ENCODE measurements at places on chromosomes 3 and 15.

DNA sequence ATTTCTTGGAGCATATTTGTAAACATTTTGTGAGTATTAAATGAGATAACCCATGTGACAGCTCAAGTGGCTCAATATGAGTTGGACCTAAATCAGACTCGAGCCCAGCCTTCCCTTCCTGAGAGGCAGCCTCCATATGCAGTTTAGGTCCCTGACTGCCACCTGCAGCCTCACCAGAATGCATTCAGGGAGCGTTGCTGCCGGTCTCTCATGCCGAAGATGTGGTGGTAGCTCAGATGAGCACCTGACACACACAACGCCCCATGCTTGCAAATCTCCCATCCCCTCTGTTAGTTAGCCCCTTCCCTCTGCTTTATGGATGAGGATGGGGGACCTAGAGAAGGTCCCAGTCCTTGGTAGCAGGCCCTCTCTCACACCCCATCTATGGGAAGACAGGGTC lies 9.2 kb downstream of the ST6GAL1 start:
- DNase-seq, result no peak

DNA sequence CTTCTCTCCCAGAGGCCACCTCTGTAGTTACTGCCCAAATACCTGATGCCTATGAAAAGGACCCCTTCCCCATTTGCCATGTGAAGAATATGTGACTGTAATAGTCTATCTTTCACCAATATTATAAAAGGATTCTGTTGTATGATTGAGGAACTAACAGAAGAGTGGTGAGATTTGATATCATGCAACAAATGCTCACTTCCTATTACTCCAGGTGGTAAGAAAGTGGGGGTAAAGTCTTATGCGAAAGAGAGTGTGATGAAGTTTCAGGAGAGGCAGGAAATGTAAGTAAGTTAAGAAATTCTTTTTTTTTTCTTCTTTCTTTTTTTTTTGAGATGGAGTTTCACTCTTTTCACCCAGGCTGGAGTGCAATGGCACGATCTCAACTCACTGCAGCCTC lies 24.4 kb upstream of the RAP2B start:
- DNase-seq, result no peak

- no peak for DNase-seq
Observed at GRCh38 chr15:58918239-58918638, 15.2 kb downstream of the SLTM start.

DNA sequence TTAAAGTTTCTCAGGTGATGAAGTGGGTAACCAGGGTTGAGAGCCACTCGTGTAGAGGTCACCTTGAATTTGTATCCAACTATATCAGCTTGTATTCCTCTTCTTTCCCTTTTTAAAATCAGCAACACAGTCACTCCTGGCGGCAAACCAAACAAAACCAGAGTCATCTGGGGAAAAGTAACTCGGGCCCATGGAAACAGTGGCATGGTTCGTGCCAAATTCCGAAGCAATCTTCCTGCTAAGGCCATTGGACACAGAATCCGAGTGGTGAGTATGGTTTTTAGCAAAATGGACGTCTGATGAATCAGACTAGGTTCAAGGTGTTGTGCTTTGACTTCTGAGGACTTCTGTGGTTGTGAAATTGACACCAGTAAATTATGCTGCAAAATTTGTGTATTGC lies 3.9 kb downstream of the RPL35A start:
- DNase-seq, result no peak

DNA sequence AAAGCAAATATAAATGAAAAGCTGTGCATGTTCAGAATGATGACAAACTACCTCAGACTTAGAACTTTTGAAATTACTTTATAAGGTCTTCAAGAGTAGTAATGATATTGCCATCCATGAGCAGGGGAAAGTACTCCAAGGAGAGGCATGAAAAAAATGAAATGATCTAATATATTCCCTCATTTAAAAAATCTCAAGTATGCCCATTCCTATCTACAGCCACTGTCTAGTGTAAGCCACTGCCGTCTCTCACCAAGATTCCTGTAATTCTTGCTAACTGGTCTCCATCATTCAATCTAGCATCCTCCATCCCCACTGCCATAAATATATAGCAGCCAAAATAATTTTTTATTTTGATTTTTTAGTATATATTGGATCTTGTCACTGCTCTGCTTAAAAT lies 258.8 kb downstream of the PLOD2 start:
- no peak for DNase-seq

GRCh38 chr3:65851827-65852226 lies 186.9 kb downstream of the MAGI1 start:
- DNase-seq, result peak; percentile 60

DNA sequence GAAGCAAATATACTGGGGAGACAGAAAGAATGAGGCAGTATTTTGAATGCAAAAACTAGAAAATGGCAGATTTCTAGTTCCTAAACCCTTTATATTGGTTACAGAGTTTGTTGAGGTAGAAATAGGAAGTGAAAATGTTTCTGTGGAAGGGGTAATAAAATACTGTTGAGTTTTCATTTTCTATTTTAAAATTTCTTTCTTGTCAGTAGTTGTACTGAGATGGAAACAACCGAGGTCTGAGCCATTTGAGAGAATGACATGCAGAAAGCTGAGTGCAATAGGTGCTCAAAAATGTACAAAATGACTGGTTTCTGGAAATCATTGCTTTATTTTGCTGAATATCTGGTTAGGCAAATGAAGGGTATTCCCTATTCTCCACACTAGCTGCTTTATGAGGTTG lies 361.4 kb downstream of the CHL1 start:
- no peak for DNase-seq

GRCh38 chr15:27486051-27486450 lies 515.1 kb downstream of the GABRG3 start:
- DNase-seq, result no peak

DNA sequence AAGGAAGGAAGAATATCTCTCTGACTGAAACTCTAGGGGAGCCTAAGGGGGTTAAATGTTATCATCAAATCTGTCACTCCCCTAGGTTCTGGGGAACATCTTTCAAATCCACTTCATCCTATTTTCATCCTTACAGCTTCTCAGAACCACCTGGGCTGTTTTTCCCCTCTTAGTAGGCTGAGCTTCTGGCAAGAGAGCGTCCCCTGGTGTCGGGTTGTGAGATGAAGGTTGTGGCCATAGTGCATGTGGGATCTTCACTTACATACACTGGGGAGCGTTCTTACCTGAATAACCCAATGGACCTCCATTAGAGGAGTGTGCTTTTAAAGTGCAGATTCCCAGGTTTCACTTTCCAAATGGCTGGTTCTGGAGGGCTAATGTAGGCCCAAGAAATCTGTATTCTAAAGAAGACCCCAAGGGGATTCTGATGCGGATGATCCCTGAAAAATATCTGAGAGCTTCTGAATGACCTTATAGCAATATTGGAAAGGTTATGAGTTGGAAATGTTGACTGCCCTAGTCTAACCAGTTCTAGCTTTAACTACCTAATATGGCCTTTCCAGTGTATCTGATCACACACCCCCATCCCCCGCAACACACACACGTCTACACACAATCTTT lies 663.7 kb downstream of the AGBL1 start:
- DNase-seq, result no peak

- DNase-seq, result no peak
Observed at GRCh38 chr3:146187334-146187950, 26.5 kb upstream of the PLOD2 start.

GRCh38 chr15:70213794-70214193 lies 116.1 kb upstream of the TLE3 start:
- DNase-seq, result no peak

- DNase-seq, result no peak
Observed at GRCh38 chr15:56234804-56235203, 8.9 kb downstream of the RFX7 start.

DNA sequence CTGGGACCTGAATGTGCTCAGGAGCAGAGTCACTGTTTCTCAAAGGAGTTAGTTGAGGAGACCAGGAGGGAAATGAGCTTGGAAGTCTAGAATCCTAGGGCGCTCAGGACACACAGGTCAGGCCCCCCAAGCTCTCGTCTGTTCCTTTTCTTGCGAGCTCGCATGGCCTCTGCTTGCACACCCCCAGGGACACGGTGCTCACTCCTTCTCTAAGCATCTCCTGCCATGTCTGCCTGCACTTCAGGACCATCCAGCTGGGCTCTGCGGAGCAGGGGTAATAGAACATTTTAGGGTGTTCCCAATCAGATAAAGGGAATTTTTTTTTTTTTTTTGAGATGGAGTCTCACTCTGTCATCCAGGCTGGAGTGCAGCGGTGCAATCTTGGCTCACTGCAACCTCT lies 213.2 kb downstream of the XXYLT1 start:
- DNase-seq, result no peak

- DNase-seq, result no peak
Observed at GRCh38 chr3:99872923-99873254, 55.2 kb downstream of the CMSS1 start.

- DNase-seq, result peak; percentile 63
Observed at GRCh38 chr15:101070502-101071273, 151.5 kb downstream of the LRRK1 start.

GRCh38 chr3:188231456-188231855 lies 77.5 kb downstream of the LPP start:
- DNase-seq, result no peak

DNA sequence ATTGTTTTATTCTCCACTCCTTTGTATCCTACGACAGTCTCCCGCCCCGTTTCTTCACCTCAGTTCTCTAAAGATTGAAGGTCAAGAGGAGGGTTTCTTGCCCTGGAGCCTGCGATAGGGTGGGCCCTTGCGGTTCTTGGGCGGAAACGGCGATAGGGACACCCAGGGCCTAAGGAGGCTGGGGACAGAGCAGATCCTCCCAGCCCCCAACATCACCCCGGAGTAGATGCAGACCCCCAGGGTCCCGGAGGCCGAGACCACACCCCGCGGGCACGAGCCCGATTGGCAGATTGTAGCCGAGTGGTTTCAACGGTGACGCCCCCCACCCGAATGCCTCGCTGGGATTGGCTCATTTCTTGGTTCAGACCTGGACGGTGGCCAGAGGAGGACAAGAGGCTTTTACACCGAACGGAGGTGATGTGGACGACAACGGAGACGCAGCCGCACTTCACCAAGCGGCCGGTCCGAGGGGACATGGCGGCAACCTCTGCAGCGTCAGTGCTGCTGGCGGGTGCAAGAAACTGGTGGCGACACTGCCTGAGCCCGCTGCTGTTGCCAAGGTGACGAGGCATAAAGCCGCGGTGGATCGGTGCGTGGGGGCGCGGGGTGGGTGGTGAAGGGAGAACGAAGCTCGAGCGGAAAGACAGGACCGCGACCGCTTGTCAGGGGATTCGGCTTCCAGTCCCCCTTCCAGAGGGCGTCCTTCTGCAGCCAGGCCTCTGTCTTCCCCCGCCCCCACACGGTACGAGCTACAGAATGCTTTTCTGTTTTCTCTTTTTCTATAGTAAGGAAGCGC lies 19.0 kb upstream of the MCF2L2 start:
- DNase-seq, result peak; percentile 40

GRCh38 chr15:81945014-81945615 lies 100.7 kb downstream of the MEX3B start:
- DNase-seq, result no peak

GRCh38 chr15:90132437-90132836 lies 30.2 kb upstream of the IDH2 start:
- no peak for DNase-seq

DNA sequence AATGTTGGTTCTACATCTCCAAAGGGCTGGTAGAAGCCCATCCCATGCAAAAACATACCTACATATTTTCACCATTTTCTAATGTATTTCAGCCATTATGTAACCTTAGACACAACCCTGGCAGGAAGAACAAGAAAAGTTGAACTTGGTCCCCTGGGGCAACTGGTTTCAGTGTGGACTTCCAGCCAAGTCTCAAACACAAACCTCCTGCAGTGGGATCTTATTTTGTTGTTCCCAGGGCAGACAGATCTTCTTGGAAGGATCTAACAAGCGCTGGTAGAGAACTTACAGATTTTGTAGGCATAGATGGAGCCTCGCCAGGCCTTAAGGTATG lies 96.3 kb downstream of the ADAMTS17 start:
- DNase-seq, result no peak

DNA sequence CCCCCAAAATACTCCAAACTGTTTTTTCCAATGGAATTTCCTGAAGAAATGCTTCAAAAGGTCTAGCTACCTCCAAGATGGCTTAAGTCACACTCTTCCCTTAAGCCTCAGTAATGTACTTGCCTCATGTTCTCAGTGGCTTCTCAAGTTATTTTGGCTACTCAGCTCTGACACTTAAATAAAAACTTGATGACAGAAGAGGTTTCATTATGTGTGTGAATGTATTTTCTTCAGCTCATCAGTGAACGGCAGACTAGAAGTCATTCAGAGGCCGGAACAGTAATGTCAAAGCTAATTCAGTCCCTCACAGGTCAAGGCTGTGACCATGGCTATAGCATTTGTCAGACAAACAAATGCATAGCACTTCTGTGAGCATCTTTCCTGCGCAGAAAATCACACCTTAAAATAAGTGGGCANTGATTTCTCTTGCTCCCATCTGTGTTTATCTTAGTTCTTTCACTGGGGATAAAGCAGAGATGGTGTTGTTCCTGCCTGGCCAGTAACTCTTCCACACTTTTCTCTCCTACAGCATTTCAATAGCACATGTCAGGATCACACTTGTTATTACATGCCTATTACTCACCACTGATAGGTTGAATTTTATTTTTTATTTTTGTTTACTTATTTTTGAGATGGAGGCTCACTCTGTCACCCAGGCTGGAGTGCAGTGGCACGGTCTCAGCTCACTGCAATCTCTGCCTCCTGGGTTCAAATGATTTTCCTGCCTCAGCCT lies 68.5 kb upstream of the PLCL2 start:
- DNase-seq, result no peak

DNA sequence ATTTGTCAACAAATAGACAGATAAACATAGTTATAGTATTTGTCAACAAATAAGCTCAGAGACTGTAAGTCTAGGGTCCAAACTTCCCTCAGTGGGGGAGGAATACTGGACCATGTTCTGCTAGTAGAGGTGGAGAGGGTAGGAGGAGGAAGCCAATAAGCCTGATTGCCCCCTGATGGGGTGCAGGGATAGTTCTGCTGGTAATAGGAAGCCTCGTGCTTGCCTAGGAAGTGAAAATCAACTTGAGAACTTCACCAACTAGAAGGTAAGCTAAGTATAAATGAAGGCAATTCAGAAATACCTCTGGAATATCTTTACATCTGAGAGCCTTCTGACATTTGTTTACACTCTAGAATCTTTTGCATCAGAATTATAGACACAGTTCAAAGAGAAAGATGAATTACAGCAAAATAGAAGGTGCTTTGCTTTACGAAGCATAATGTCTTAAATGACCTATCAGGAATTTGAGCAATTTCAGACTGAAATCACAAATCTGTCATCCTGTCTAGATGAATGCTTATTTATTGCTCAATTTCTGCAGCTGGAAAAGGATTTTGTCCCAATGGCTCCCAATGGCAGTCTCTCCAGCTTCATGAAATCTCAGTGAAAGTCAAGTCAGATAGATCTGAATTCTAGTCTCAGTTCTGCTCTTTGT lies 225.6 kb upstream of the TBC1D5 start:
- no peak for DNase-seq

DNA sequence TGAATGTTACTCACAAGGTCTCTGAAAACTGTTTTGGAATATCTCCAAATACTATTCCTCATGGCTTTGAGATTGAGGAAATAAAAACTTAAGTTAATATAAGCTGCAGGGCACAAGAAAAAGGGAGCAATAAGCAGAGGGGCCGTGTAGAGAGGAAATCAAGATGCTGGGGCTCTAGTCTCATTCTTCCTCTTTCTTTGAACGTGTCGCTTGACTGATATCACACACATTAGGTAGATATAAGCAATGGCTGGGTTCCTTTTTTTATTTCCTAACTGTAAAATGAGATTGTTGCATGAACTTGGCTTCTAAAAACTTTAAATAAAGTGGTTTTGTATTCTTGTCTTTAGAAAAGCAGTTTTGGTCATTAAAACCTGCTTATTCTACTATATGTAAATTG lies 326.7 kb upstream of the ROPN1 start:
- no peak for DNase-seq

GRCh38 chr3:59234884-59235633 lies 185.2 kb upstream of the CFAP20DC start:
- DNase-seq, result no peak

GRCh38 chr3:47413751-47414150 lies 32.9 kb downstream of the PTPN23 start:
- DNase-seq, result no peak

Data from non-pigmented ciliary epithelial cell (primary cell).